ENCODE measurements at places on chromosomes 4 and X.
A peak's percentile ranks its signal among the peaks of the same experiment; 100 is the strongest.

- peak; percentile 95 for DNase-seq
These were observed 516.2 kb upstream of the ADGRL3 start for GRCh38 chr4:60683973-60684372.

DNA sequence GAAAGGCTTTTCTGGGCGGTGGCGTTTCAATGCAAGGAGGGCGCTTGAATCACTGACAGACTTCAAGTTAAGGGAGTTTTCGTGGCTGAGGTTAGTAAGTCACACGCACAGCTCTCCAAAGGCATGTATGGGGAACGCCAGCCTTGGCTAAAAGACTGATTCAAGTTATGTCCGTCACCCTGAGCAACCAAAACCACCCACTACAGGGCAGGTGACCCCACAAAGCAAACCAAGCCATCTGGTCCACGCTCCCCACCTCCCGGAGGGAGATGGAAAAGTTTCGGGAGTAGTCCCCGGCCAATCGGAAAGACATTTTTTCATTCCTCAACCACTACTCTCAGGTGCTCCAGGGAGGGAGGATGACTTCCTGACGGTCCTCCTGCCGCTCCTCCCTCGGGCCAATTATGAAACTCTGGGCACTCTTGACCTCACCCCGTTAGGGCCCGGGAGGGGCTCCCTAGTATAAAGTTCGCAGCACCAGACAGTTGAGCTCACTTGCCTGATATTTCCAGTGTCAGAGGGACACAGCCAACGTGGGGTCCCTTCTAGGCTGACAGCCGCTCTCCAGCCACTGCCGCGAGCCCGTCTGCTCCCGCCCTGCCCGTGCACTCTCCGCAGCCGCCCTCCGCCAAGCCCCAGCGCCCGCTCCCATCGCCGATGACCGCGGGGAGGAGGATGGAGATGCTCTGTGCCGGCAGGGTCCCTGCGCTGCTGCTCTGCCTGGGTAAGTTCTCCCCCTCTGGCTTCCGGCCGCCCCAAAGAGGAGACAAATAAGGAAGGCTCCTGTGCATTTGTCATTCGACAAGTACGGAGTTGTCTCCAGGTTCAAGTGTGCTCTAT lies at the start of gene EREG:
Gene EREG, plus strand, starts transcription at position 494 of the 840 bp plus-strand sequence. Its CDS starts 164 bp downstream, at position 658.
- DNase-seq = peak; percentile 30

DNA sequence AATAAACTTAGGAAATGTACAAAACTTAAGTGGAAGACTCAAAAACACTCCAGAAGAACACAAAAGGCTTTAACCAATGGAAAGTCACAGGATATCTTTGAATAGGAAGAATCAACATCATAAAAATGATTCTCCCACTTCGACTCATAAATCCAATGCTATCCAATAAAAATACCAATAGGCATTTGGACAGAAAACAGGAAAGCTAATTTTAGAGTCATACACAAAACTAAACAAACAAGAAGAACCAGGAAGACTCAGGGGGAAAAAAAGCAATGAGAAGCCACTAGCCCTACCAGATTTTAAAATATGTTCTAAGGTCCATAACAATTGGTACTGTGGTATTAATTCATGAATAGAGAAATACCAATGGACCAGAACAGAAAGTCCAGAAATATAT lies 28.2 kb downstream of the SLC9A7 start:
- peak; percentile 39 for DNase-seq

DNA sequence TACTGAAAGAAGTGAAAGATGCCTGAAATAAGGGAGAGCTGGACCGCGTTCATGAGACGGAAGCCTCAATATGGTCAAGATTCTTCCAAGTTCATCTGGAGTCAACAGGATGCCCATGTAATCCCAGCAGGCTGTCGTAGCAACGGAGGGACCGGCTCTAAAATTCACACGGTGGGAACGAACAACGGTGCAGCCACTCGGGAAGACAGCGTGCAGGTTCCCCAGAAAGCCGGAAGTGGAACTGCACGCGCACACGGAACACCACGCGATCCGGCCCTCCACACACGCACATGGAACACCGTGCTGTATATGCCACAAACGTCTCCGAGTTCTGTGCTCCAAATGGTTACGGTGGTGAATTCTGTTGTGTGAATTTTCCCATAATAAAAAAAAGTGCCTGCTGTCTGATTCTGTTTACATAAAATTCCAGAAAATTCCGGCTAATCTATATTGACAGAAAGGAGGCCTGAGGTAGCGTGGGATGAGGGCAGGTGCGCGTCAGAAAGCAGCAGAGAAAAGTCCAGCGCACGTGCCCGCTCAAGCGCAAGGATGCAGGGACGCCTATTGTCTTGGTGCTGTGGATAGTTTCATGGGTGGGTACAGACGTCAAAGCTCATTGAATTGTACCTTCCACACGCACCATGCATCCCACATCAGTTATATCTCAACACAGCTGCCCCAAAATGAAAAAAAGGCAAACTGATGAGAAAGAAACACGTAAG lies 31.2 kb downstream of the PPP2R3B start:
- no peak for DNase-seq

- DNase-seq = peak; percentile 49
These were observed 4.2 kb upstream of the CCNA2 start for GRCh38 chr4:121827853-121828252.

DNA sequence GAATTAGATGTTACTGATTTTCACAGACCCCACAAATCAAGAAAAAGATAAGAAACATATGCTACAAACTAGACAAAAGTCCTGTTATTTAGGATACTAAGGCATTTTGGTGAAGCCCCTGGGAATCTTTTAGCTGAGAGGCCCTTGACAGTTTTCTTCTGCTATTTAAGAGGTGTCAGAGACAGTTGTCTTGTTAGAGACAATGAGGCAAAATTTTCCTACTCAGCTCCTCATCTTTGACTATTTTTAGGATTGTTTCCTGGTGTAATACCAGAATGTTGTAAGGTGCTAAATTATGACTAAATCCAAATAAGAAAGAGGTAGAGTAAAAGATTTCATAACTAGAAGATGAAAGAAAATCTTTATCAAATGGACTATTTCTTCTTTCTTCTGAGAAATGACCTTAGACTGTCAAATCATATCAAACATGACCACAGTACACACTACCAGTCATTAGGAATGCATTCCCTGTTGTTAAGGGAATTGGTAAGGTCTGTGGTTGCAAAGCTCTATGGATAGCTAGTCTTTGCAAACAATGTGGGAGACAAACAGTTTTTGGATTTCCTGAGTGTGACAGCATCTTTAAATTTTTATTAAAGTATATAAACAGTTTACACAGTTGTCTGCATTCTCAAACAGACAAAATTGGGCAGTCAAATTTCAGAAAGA lies 926.1 kb downstream of the ADGRL3 start:
- no peak for DNase-seq

DNA sequence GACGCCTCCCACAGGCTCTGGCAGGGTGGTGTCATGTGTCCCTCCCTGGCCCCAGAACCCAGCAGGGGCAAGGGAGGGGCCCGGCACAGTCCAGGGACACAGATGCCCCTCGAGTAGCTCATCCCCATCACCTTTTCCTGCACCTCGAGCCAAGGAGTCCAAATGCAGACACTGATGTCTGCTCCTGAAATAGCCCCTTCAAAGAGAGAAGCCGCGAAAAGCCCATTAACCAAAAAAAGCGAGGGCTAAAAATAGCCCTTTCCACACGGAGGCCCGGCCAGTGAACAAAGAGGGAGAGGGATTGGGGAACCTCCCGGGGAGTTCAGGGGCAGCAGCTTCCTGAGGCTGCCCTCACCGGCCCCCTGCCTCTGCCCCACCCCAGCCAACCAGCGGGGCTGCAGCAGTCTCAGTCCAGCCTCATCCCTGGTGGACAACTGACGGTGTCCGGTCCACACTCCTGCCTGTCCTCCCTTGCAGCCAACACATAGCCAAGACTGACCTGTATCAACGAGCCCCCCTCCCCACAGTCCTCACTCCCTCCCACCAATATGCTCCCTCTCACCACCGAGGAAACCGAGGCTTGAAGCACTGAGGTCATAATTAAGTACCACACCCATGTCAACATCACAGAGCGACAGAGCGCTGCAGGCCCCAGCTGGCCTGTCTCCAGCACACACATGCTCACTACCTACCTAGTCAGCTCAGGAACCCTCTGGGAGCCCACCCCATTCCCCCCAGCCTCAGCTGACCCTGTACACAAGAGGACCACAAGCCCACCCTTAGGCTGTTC lies 23.9 kb downstream of the WDR1 start:
- DNase-seq = peak; percentile 41

GRCh38 chr4:150126201-150126863 lies 48.1 kb downstream of the DCLK2 start:
- DNase-seq = peak; percentile 73
